Immature natural killer cell (primary cell): ENCODE measurements at places on chromosomes 12 and 14.

GRCh38 chr12:110688446-110689280 is at the start of gene HVCN1:
HVCN1 (minus strand) TSS chr12:110689115; CDS start chr12:110683245, 5,870 bp downstream.
- DNase-seq = peak; percentile 48

GRCh38 chr12:112010415-112011344 is 2.3 kb downstream of the TMEM116 start:
- DNase-seq = no peak

DNA sequence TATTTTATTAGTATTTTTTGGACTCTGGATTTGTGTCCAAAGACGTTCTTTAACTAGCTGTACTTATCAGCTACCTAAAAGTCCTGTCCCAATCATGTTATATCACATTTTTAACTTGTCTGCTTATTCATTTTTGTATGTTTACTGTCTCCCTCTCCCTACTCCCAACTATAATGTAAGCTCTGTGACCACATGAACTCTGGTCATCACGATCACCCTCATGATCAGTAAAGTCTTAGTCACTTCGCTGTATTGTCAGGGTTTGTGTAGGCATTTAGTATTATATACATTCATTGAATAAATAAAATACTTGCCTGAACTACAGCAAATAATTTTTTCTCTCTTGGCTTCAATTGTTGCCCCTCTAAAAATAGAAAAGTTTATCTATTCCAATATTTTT is 211.0 kb downstream of the PIK3C2G start:
- no peak for DNase-seq

- peak; percentile 60 for DNase-seq
These were observed 257.8 kb upstream of the BTG1 start for GRCh38 chr12:92403210-92404175.

DNA sequence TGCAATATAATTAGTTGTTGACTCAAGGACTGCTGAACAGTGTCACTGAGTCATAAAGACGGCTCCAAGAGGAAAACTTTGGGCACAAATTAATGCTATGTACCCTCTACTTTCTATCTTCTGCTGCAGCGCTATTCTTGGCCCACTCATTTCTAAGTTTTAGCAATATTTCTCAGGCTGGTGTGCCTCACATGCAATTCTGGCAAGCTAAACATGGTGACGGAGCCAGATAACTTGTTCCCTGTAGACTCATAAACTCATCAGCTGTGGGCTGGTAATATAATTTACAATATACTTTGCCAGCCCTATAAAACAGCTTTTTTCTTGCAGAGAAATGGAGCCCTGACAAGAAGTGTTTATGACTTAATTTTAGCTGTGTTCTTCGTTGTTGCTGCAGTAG is 615.1 kb downstream of the NRXN3 start:
- no peak for DNase-seq

GRCh38 chr12:110725267-110725666 is 17.4 kb downstream of the PPP1CC start:
- DNase-seq = no peak

DNA sequence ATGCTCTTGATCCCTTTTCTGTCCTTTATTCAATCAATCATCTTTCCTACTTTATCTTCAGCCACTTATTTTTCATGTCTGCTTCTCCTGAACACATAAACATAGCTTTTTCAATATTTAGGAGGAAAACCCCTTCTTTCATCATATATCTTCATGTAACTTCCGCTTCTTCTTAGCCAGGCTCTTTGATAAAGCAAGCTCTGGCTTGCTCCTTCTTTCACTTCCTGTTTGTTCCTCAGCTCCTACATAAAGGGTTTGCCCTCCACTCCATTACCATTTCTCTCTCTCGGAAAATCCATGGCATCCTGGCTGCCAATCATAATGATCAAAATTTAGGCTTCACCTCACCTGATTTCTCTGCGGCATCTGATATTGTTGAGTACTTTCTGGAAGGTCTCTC is 33.7 kb upstream of the HELB start:
- DNase-seq = no peak
